ENCODE measurements at places on chromosomes 5 and 9.

DNA sequence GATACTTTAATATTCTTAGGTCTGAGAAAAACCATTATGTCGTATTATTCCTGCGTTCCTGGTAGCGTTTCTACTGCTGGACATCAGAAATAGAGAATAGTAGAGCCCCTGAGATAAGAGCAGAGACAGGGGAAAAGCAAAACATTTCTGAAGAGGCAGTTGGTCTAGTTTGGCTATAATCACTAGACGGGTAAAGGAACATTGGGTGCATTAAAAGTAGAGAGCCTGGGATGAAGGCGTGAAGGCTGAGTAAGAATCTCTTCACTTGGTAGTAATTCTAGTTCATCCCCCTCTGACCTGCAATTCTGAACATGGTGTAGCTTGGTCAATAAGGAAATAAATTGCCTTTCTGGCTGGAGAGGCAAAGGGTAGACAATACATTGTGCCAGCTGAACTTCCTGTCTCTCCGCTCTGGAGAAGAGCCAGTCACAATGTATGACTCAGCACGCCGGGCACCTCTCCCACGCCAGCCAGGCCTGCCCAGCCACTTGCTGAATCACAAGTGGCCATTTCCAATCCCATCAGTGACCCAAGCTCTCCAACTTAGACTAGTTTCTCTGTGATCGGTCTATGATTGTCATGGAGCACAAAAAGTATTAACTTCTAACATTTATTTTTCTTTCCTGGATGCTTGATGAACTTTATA lies 75.4 kb downstream of the STK32A start:
- no peak for DNase-seq

DNA sequence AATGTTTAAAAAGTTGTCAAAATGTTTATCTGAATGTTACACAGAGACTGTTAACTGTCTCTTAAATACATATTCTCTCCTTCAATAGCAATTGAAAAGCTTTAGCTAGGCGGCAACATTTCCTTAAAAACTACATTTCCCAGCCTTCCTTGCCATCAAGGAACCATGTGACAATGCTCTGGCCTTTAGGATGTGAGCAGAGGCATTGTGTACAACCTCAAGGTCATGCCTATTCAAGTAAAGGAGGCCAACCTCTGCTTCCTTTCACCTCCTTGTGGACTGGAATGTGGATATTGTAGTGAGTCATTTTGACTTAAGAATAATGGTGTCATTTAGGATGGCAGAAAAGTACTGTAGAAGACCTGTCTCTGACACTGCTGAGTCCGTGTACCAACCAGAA lies 23.7 kb upstream of the MROH2B start:
- DNase-seq = no peak

DNA sequence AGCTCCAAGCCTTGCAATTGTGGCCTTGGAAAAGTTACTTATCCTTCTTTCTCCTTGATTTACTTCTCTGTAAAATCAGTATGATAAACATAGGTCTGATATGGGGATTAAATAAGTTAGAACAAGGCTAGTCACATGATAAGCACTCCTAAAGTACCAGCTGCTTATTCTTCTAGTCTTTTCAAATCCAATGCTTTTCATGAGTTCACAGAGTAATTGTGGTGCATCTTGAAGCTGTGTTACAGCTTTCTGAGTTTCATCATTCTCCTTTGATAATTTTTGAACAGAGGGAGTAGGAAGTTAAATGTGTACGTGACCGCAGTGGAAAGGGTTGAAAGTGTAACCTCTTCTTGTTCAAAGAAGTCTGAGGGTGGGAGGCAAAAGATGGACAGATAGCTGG lies 38.8 kb upstream of the CCDC112 start:
- no peak for DNase-seq

DNA sequence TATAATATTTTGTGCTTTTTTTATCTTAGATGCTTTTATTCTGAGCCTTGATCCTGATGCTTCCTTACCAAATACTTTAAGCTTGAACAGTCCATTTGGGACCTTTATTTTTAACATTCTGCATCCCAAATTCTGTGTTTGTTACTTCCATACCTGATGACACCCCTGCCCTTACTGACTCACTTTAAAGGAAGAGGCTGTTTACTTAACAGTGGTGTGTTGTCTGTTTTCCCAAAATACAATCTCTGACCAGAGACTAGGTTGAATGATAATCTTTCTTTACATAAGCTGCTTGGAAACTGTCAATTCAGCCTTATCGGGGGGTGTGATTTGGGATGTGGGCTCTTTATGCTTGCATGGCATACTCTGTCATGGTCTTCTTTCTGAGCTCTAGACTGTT lies 71.1 kb downstream of the SNX24 start:
- no peak for DNase-seq

DNA sequence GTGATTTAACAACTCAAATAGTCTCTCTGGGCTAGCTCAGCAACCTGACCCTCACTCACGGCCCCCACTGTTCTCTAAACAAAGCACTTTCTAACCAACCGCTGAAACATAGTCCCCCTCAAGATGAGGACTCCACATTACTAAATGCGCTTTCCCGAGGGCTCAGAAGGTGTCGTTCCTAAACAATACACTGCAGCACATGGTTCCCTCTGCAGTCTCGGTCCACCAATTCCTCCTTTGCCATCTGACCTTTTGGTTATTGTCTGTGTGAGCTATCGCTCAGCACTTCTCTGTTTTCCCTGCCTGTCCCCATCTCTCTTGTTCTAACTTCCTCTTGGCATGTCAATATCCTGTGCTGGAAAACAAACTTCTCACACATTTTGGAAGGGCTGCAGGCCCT lies 7.2 kb downstream of the EPB41L4A start:
- no peak for DNase-seq

DNA sequence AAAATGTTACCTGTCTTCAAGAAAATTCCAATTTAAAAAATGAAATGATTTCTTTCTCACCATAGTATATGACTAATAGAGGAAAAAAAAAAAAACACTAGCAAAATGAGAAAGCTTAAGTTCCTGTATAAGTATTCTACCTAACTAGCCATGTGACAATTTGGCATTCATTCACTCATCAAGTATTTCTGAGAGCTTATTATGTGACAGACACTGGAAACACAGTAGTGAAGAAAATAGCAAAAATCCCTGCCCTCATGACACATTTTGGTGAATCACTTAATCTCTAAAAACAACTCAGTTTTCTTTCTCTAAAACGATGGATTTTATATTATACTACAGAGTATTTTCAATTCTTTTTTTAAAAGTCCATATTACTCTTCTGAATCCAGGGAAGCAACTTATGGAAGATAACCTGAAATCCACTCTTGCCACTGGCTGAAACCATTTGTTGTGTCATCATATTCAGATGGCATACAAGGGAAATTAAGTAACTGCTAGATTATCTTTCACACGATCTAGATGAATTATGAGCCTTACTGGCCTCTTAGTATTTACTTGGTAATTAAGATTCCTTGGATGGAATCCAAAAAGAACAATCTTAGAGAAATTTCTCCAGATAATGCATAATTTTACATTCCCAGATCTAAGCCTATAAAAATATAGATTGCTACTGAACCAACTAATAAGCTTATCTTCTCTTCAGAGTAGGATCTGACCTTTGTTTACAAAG lies 5.5 kb downstream of the PTBP3 start:
- no peak for DNase-seq

GRCh38 chr9:114450181-114450580 lies 55.1 kb downstream of the WHRN start:
- no peak for DNase-seq

GRCh38 chr5:55492449-55492848 lies 42.3 kb downstream of the PLPP1 start:
- DNase-seq = no peak

DNA sequence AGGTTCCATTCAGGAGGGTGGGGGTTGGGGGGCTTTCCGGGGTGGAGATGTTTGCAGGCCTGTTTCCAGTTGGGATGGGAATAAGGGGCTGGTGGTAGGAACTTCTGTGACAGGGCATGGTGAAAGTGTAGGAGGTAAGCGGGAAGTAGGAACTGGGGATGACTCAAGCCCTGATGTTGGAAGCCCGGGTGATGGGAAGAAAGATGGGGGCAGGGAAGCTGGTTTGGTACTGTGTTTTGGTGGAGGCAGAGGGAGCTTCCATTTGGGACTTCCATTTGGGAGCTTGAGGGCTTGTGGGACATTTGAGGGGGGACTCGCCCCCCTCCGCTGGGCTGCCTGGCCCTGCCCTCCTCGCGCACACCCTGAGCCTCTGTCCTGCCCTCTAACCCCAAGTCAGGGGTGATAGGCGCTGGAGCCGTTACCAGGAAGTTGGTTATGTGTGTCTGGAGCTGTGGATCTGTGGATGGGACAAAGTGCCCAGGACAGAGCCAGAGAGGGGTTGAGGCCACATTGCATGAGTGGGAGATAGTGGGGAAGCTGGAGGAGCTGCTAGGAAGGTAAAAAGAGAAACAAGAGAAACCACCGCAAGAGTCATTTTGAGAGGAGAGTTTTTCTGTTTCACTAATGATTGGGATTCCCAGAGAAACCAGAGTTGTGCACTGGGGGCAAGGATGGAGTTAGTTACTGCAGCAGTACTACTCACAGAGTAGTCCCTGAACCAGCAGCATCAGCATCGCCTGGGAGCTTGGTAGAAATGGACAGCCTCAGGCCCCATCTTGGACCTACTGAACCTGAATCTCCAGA lies 6.6 kb downstream of the RGS14 start:
- no peak for DNase-seq

- DNase-seq = no peak
Observed at GRCh38 chr5:135399794-135400542, 937 bp upstream of the MACROH2A1 start.

- DNase-seq = no peak
Observed at GRCh38 chr5:64603676-64604075, 86.6 kb upstream of the SHISAL2B start.

DNA sequence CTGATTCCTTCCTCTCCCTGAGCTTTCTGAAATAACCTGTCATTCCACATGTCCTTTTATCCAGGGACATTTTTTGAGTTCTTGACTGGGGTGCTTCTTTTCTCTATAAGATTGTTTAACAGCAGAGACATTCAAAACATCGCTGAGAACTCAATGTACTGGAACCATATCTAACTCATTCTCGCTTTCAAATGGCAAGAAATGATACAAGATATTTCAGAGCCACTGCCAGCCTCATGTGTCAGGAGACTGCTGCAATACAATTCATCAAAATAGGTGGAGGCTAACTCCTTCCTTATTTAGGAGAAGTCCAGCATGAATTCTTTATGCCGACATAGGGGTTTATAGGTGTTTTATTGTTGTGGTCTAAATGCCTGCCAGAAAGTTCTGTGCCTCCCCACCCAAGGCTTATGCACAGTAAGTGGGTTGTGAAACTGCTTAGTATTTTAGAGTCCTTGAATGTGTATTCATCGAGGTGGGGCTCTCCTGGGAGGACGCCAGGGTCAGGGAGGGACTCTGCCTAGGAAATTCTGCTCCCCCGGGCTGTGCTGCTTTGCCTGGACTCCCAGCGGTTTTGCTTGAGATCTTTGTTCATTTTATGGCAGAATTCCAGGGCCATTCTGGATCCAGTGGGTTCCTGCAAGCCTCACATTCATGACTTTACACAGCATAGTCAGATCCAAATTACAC lies 53.9 kb downstream of the ZNF474 start:
- no peak for DNase-seq

DNA sequence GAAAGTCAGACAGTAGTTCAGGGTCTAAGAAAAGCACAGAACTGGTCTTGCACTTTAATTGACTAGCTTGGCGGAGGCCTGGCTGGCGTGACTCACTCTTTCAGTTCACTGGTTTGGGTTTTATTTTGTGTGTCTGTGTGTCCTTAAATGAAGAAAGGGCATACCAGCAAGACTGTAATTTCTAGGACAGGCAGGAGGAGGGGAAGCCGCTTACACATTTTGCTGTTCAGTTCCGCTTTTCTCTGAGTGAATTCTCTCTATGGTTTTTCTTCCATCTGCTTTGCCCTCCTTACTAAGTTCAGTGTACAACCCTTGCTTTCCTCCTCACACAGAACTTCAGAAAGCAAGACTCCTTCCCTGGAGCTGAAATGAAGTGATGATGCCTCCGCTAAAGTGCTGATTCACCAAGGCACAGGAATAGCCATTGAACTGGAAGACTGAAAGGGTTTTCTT lies 150.8 kb downstream of the MEF2C start:
- no peak for DNase-seq

GRCh38 chr9:78918976-78919375 lies 622.1 kb downstream of the PSAT1 start:
- DNase-seq = no peak

DNA sequence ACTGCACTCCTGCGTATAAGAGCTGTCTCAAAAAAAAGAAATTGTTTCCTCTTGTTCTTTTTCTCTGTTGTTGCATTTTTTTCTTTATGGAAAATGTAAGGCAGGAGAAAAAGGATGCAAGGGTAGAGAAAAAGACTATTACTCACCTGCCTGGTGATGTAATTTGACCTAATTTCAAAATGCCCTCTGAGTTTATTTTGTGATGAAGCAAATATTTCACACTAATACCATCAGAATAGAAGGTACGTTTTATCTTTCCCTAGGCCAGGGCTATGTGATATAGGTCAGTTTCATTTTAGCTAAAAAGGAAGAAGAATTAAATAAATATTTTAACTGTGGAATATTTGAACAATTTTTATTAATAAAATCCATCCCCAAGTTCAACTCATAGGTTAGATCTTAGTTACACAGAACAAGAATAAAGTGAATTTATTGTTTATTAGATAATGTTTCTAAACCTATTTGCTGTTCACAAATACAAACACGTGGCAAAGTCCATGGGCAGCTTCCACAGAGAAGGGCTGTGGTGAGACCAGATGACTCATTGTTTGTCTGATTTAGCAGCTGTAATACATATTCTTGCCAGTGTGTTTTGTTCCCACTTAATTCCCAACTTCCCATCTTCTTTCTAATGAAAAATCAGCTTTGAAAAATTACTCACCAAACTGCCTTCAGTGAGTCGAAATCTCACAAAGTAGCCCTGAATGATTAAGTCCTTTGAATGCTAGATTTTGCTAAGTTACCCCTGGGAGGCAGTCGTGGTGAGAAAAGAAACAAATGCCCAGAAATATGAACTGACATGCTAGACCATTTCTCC lies 52.8 kb upstream of the CCDC112 start:
- DNase-seq = no peak

- DNase-seq = no peak
Observed at GRCh38 chr5:72651109-72651508, 143.9 kb upstream of the ZNF366 start.

DNA sequence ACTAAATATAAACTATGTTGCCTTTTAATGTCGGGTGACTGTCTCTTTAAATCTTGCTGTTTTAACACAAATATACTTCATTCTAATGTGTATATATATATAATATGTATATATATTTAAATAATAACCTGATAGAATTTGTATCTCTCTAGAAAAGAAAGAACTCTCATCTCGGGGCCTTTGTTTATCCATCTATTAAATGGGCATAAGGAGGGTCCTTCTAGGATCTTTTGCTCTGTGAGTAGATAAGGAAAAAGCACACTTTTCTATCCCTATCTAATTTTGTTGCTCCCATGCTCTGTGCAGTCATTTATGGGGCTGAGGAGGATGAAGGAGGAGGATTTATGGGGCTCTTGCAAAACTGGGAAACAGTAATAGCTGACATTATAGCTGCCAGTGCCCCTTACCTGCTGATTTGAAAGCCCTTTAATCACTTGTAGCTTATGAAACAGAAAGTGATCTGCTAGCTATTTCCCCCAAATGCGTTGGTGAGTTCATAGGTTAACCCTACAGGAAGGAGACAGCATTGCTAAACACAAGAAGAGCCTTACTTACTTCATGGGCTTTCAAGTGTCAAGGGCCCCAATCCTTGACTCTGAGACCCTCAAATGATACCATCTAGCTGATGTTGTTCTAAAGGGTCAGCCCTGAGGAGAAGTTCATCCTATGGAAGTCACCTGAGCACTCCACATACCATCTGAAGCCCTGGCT lies 5.8 kb upstream of the PPARGC1B start:
- DNase-seq = no peak
